ENCODE measurements at places on chromosomes 4 and X.

GRCh38 chrX:84737471-84737871, 235.2 kb upstream of the HDX start:
- DNase-seq, result no peak

- DNase-seq, result no peak
Measured at GRCh38 chr4:180189666-180190065, 2053.5 kb upstream of the TENM3 start.

- no peak for DNase-seq
Measured at GRCh38 chr4:139469216-139469615, 15.3 kb downstream of the RAB33B start.

- DNase-seq, result no peak
Measured at GRCh38 chrX:94721386-94721785, 1047.4 kb downstream of the FAM133A start.

DNA sequence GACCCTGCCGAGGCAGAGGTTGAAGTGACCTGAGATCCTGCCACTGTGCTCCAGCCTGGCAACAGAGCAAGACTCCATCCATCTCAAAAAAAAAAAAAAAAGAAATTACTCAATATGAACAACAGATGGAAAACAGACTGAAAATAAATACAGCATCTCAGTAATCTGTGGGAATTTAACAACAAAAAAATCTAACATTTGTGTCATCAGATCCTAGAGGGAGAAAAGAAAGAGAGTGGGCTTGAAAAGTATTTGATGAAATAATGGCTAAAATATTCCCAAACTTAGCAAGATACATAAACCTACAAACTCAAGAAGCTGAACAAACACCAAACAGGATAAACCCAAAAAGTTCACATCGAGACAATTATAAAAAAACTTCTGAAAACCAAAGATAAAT, 84.7 kb downstream of the CENPC start:
- DNase-seq, result no peak

DNA sequence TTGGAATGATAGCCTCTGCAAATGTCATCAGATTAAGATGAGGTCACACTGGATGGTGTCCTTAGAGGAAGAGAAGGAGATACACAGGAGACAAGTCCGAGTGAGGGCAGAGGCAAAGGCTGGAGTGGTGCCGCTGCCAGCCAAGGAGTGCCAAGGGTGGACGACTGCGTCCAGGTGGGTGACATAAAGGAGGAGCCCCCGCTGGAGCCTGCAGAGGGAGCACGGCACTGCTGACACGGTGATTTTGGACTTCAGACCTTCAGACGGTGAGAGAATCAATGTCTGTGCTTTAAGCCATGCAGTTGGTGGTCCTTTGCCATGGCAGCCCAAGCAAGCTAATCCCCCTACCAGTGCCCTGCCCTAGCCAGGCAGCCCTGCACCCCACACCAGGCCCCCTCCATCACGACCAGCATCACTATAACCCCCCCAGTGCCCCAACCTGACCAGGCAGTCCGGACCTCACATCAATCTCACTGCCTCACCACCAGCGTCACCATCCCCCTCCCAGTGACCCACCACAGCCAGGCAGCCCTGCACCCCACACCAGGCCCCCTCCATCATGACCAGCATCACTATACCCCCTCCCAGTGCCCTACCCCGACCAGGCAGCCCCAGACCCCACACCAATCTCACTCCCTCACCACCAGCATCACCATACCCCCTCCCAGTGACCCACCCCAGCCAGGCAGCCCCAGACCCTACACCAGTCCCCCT, 130.0 kb downstream of the HMX1 start:
- DNase-seq, result no peak

GRCh38 chr4:154073107-154073822, 284.4 kb upstream of the SFRP2 start:
- DNase-seq, result no peak

DNA sequence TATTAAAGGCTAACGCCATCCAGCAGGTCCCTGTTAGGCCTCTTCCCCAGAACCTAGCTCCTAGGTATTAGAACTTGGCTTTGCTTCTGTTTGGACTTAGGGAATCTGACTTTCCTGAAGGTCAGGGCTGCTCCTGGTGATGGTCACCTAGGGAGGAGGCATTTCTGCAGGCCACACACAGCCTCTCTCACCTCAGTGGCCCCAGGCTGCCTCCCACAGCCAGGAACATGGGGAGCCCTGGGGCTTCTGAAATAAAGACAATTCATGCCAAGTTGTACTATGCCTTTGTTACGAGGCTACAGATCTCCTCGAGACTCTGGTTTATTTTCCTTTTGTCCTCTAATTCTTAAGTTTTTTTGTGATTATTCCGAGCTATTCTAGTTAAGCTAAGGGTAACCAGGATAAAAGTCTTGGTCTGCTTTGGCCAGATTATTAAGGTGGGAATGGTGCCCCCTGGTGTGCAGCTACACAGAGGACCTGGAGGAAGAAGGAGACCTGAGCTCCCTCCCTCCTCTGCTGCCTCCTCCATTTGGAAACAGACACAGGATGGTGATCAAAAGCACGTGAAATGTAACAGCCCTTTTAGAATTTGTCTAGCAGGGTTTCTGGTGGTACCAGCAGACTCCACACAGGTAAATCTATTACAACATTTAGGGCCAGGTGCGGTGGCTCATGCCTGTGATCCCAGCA, 131.0 kb downstream of the DCLK2 start:
- peak; percentile 81 for DNase-seq

DNA sequence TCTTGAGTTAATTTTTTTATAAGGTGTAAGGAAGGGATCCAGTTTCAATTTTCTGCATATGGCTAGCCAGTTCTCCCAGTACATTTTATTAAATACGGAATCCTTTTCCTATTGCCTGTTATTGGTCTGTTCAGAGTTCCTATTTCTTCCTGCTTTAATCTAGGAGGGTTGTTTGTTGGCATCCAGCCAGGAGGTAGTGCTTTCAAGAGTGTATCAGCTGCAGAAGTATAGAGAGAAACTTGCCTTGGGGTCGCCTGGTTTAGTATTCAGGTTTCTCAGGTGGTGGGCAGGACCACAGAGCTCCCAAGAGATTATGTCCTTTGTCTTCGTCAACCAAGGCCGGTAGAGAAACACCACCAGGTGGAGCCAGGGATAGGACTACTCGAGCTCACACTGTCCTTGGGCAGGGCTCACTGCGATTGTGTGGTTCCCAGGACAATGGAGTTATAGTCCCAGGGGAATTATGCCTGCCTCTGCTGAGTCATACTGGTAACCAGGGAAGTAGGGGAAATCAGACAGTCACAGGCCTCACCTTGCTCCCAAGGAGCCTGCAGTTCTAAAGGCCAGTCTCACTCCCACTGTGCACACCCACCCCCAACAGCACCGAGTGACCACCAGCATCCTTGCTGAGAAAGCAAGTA, 168.1 kb downstream of the VSIG4 start:
- peak; percentile 8 for DNase-seq

DNA sequence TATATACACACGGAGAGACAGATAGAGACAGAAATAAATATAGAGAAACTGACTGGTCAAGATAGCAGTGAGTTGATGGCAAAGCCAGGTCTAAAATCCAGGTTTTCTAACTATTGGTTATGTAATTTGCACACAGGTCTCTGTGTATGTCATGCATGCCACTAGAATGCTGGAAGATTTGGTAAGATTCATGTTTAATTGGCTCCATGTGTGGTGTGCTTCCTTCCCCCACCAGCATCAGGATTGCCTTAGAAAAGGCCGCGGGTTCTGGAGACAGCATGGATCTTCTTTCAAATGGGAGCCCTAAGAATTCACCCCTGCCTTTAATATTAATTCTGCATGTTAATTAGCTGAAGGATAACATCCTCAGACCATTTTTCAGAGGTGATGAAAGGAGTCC, 31.3 kb downstream of the HAND2 start:
- DNase-seq, result no peak

GRCh38 chr4:72513227-72513626, 55.8 kb downstream of the ADAMTS3 start:
- no peak for DNase-seq

- no peak for DNase-seq
Measured at GRCh38 chr4:8737075-8737474, 134.6 kb downstream of the HMX1 start.

GRCh38 chrX:112840382-112841113, at the start of gene AMOT:
Gene AMOT (minus strand): TSS chrX:112840831. CDS start chrX:112823126, 17,705 bp downstream.
- DNase-seq, result peak; percentile 47

GRCh38 chr4:151325111-151325948, at the start of gene SH3D19:
Gene SH3D19 (minus strand): TSS chr4:151325605. CDS start chr4:151325352, 253 bp downstream.
- peak; percentile 97 for DNase-seq

- DNase-seq, result peak; percentile 55
Measured at GRCh38 chr4:1720163-1720983, 750 bp downstream of the TMEM129 start.

DNA sequence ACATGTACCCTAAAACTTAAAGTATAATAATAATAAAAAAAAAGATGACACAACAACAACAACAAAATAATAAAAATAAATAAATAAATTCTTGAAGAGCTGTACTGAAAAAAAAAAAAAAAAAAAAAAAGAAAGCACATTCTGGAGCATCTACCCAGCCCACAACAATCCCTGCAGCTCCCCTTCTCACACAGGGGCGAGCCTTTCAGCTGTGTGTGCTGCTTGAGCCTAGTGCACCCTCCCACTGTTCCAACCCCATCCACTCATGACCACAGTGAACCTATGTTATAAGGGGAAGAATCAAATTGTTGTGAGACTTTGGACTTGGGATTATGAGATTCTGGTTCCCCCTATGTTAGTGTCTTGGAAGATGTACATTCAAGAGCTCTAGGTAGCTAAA, 161.5 kb upstream of the JADE1 start:
- DNase-seq, result no peak

- no peak for DNase-seq
Measured at GRCh38 chr4:152368001-152368400, 167.9 kb downstream of the FBXW7 start.

DNA sequence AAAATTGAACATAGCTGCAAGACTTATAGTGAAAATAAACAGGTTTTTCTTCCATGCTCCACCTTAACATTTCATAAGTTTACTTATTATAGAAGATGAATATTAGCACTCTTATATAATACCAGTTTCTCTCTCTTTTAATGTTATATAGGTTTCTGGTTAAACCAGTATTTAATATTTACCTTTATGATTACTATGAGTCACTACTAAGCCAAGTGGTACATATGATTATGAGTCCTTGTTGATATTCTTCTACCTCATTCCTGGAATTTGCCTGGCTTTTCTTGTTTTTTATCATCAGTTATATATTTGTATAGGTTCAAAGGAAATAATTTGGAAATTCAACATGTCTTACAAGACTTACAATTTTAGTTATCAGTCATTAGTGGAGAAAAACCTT, 89.9 kb upstream of the MAOA start:
- DNase-seq, result no peak

DNA sequence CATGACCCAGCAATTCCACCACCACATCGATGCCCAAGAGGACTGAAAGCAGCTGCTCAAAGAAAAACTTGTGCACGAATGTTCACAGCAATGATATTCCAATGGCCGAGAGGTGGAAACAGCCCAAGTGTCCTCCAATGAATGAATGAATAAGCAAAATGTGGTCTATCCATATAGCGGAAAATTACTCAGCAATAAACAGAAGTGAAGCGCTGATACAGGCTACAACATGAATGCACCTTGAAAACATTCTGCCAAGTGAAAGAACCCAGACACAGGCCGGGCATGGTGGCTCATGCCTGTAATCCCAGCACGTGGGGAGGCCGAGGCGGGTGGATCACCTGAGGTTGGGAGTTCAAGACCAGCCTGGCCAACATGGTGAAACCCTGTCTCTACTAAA, 5.2 kb upstream of the SLC2A9 start:
- no peak for DNase-seq

DNA sequence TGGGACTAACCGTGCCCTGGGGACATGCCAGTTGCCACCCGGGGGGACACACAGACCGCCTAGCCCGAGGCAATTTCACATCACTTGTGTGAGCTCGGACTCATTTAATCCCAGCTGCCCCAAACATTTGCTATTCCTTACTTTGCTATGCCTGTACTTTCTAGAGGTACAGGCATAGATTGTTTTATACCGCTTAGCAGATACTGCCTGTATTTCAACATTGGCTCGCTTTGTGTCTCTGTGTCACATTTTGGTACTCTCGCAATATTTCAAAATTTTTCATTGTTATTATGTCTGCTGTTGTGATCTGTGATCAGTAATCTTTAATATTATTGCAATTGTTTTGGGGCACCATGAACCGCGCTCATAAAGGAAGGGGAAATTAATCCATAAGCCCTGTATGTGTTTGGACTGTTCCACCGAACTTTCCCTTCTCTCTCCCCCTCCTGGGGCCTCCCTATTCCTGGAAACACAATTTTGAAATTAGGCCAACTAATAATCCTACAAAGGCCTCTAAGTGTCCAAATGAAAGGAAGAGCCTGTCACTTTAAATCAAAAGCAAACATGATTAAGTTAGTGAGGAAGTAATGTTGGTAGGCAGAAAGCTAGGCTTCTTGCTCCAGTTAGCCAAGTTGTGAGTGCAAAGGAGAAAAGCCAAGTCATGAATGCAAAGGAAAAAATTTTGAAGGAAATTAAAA, 568 bp upstream of the CASP6 start:
- DNase-seq, result peak; percentile 23

DNA sequence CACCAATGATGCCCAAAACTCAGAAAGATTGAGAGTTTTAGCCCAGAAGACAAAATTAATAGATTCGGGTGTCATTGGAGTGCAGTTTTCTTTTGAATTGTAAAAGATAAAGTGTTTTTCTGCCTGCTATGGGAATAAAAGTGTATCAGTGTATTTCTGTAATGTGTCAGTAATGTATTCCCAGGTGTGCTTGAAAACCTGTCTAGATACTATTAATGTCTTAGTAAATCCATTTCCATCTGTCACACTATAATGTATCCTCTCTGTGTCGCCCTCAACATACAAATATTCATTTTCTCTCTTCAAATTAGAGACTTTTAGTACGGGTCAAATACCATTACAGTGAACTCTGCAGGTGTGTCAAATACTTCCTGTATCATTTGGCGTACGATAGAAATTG, 43.5 kb upstream of the ARX start:
- no peak for DNase-seq

DNA sequence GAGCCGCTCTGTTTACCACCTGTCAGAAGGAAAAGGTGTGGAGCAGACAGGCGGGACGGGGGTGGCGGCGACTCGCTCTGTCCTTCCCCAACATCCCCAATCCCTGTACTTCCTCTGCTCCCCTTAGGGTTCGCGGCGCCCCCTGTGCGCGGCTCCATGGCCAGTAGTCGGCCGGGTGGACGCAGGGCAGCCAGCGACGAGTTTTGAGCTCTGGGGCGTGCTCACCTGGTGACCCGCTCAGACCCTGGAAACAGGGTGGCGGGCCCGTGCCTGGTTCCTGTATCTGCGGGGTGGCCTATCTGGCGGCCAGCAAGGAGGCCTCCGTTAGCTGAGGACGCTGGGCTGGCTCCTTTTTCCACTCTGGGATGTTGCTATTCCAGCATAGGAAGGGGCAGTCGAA, 5.4 kb upstream of the MAGIX start:
- no peak for DNase-seq

DNA sequence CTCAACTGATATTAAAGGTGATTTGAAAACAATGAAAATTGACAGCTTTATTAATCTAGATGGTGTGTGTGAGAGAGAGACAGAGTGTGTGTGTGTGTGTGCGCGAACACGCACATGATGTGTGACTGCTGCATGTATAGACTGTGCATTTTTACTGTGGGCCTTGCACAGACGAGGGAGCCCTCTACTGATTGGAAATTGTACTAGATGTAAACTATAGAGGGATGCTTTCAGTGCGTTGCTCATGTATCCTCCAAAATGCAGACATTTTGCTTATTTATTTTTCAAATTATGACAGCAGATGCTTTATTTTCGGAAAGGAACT, 168.4 kb upstream of the GK2 start:
- DNase-seq, result peak; percentile 34
